ENCODE measurements at places on chromosomes 7 and 10. TPM values are rescaled to one million over a fixed set of nuclear protein-coding genes. Genes with fewer than 3 reads are reported as not detected.

DNA sequence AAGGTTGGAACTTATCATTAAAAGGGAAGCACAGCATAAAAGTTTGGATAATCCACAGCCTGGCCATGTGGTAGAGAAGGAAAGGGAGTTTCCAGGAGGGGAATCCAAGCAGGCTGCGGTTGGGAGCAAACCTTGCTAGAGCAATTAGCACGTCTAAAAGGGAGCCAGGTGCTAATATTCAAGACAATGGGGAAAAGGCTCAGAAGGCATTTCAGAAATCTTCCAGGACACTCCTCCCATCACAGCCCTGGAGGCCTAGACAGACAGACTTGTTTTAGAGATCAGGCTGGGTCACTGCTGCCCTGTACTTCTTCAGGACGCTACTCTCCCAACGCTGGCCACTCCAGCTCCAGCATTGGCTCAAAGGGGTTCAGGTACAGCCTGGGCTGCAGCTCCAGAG, 96.2 kb upstream of the KAT6B start:
- no peak for DNase-seq

GRCh38 chr10:61071580-61071979, 127.6 kb upstream of the RHOBTB1 start:
- DNase-seq: no peak

TMEM225B gene
- total RNA-seq: 0.45 TPM

DNA sequence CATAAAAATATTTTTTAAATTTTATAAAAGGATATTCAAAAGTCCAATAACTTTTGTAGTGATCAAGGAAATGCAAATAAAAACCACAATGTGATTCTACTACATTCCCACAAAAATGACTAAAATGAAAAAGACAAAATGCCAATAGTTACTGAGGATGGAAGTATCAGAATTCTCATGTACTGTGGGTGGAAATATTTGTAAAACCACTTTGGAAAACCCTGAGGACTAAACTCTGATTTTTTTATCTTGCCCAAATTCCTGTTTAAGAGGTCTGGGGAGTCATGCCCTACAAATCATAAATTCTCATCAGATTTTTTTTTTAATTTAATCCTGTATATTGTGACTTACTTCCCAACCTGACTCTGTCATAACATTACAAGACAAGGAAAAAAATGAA, 9.8 kb upstream of the SEMA3D start:
- no peak for DNase-seq

- no peak for DNase-seq
Observed at GRCh38 chr10:58568428-58568935, 55.8 kb downstream of the BICC1 start.

GRCh38 chr10:61834519-61834918, 67.0 kb upstream of the ARID5B start:
- DNase-seq: no peak

DNA sequence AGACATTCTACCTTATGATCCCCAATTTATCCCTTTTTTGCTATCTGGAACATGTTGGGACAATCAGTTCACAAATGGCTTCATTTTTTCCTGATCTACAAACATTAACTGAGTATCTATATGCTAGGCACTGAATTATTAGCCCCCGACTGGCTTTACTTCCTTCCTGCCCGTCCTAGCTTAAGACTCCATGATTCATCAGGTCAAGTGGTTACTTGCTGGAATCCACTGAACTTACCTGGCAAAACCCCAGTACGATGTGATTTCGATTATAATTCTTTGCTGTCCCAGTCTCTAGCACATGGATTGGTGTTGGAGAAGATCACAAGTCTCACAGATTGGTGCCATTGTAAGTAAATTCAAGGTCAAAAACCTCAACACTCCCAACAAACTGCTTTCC, 77.1 kb downstream of the ORC5 start:
- no peak for DNase-seq

DNA sequence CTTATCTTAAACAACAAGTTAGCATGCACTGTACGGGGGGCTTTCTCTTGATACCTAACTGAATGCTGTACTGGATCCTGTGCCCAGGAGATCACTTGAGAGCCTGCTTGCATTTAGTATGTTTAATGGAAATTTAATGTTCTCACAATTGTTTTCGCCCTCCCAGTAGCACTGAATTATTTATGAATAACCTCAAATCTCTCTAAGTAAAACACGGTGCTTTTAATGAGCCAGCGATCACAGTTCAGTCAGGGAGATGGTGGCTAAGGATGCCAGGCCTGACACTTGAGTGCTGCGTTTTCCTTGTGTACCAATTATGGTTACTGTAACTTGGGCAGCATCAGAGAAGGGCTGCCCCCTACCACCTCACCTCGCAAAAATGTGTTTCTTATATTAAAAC, 115.5 kb upstream of the ADARB2 start:
- no peak for DNase-seq

DNA sequence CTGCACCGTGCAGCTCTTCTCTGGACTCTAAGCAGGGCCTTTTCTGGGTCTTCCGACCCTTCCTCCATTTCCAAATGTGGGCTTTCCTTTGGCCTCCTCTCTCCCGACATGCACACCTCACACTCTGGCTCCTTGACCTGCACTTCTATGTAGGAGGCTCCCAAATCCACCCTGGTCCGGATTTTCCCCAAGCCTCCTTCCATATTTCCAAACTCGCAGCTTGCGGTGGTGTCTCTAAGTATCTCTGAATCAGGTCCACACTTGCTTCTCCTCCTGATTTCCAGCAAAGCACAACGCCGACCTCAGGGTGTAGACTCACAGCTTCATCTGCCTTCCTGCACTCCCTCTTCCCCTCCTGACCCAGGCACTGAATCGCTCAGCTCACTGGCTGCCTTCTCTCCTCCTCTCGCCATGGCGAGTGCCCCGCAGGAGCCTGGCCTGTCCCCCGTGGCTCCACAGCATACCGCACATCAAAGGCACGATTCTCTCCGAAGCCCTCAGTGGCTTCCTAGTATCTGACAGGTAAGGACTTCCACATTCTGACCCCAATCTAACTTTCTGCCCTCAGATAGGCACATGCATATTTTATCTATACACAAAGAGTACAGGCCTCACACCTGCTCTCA, 27.8 kb downstream of the DIP2C start:
- no peak for DNase-seq

TAF5 gene
- 4.3 TPM for total RNA-seq

DNA sequence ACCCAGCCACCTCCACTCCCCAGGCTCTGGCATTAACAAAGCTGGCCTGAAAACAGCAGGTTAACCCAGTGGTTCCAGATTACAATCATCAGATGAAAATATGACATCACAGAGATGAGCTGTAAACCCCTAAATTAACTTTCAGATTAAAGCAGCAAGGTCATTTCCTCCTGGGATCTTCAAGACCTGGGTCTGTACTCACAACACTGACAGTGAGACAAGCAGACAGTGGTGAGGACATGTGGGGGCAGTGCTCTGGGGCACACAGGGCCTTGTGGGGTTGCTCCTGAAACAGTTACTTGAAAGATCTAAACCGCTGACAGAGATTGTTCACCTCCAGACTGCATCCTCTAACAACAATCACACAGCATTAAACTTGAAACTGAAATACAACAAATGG, 134.1 kb downstream of the ZNF438 start:
- DNase-seq: no peak

GRCh38 chr10:34753014-34753757, 61.9 kb downstream of the PARD3 start:
- no peak for DNase-seq

ECHDC3 gene
- 10.5 TPM for total RNA-seq

GRCh38 chr7:24328050-24328449, 44.1 kb downstream of the NPY start:
- no peak for DNase-seq

GRCh38 chr10:46559231-46559671, 2.8 kb upstream of the GPRIN2 start:
- no peak for DNase-seq

- DNase-seq: no peak
Observed at GRCh38 chr10:122468926-122469781, 7.8 kb downstream of the HTRA1 start.

NACAD gene
- total RNA-seq: 0.61 TPM

HOXA2 gene
- total RNA-seq: 3.2 TPM

DPP6 gene
- 0.37 TPM for total RNA-seq

MCM10 gene
- total RNA-seq: 5.0 TPM

SDHAF3 gene
- 18.8 TPM for total RNA-seq

GRCh38 chr10:89367529-89367928, 10.3 kb upstream of the IFIT1B start:
- no peak for DNase-seq

DNA sequence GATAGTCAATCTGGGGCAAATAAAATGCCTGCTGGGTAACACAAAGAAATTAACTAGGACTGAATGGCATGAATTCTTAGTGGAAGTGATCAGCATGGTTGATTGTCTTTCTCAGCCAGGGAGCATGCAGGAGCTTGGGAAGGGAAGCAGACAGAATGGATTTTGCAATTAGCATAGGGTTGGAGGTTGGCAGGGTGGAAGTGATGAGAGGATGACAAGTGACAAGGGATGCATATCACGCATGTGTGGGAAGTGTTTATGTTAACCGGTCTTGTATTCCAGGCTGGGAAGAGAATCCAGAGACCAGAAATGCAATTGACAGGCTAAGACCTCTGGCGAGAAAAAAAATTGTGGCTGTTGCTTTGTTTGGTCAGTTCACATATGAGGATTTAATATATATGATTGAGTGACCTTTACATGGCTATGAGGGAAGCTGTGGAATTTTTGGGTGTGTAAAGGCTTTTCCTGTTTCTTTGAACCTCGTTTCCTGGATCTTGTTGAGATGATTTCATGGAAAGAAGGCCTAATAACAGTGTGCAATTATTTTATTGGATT, 8.3 kb downstream of the MDFIC start:
- DNase-seq: no peak

DNA sequence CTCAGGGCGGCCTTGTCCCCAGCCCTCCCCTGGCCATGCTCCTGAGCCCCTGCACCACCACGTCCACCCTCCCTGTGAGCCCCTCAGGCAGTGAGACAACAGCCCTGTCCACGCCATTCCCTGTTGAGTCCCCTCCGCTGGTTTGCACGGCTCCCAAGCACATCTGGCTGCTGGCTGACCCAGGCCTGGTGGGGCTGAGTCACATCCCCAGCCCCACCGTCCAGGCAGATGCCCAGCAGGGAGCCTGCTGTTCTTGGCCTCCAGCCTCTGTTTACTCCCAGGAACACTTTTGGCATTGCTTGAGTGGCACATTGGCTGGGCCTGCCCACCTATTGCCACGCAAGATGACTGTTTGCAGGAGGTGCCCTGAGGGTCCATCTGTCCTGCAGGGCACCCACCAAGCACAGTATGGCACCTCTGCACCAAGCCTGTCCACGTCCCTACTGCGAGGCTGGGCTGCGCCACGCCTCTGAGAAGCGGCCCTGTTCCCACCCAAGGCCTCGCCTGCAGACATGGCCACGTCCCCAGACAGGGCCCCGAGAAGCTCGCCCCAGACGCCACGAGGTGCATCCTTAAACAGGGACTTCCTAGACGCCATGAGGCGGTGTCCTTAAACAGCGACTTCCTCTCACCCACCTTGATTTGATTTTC, 48.4 kb upstream of the INPP5A start:
- no peak for DNase-seq

GDF10 gene
- 0.12 TPM for total RNA-seq

DNA sequence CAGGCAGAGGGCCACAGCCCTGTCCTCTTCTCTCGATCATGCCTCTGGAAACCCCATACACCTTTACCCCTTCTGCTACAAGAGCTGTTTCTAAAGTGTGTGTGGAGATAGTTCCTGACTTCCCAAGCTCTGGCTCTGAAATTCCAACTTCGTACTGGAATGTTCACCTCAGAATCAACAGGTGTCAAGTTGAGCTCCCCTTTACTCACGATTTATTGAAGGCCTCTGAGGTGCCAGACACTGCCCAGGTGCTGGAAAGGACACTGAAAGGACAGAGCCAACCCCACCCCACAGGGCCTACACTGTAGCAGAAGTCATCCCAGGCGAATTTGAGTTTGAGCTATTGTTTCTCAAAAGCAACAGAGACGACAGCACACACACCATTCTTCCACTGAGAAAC, 209.9 kb upstream of the FRMD4A start:
- DNase-seq: no peak

DNA sequence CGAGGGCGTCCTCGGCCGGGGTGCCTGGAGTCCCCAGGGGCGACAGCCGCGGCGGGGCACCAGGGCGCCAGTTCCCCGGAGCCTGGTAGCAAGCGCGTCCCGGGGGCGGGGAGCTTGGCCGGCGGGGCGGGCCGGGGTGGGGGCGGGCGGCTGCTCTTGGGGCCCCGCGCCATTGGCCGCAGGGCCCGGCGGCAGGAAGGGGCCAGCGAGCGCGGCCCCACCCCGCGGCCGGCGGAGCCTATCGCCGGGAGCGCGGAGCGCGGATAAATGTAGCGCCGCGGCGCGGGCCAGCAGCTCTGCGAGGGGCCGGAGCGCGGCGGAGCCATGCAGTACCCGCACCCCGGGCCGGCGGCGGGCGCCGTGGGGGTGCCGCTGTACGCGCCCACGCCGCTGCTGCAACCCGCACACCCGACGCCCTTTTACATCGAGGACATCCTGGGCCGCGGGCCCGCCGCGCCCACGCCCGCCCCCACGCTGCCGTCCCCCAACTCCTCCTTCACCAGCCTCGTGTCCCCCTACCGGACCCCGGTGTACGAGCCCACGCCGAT, at the start of gene HHEX:
Gene HHEX, plus strand, starts transcription at position 293 of the 548 bp plus-strand sequence. Its CDS starts 32 bp downstream, at position 325.
- DNase-seq: peak; percentile 73

- no peak for DNase-seq
Observed at GRCh38 chr7:32051128-32051527, 19.1 kb downstream of the PDE1C start.

STEAP1 gene
- total RNA-seq: 29.1 TPM

DNA sequence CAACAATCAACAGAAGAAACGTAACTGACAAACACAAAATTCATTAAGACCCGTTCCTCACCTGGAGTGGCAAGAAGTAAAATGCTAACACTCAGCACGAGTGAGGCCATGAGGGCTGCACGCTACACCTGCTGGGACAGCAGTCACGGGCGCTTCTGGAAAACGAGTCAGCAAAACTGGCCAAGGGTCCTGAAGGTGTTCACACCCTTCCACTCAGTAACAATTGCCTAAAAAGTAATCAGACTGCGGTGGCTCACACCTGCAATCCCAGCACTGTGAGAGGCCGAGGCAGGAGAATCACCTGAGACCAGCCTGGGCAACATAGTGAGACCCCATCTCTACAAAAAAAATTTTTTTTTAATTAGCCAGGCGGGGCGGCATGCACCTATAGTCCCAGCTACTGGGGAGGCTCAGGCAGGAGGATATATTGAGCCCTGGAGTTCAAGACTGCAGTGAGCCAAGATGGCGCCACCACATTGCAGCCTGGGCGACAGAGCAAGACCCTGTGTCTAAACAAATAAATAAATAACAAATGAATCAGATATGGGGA, 199.1 kb downstream of the MAD1L1 start:
- DNase-seq: no peak

DNA sequence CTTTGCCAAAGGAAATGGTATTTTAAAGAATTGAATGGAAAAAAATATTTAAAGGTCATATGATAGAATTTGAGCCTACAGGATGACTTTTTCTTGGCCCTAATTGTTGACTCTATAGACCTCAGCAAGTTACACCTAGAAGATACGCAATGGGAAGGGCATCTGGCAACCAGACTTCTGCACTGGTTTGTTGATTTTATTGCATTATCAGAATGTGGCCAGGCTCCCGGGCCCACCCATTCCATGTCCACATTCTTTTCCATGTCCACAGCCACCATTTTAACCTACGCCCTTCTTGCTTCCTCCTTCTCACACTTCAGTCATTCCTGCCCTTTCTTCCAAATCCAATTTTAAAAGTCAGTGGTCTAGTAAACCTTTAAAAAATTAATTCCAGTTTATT, 738.4 kb downstream of the SUGCT start:
- no peak for DNase-seq

Measured in left colon (tissue), 2 donors.